ENCODE measurements at places on chromosomes 2 and 18.

GRCh38 chr2:76027761-76028160 lies 317.0 kb upstream of the GCFC2 start:
- DNase-seq = no peak

DNA sequence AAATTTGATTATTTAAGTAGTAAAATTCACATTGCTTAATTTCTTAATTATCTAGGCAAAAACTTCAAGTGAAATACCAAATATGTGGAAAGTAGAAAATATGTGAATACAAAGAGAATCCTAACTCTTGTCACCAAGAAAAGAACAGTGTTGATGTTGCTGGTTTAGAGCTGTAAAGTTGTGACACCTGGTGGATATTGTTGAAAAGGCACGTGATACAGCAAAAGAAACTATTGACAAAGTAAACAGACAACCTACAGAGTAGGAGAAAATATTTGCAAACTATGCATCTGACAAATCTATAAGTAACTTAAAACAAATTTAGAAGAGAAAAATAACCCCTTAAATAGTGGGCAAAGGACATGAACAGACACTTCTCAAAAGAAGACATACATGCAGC lies 25.6 kb upstream of the ZC3H15 start:
- DNase-seq = no peak

DNA sequence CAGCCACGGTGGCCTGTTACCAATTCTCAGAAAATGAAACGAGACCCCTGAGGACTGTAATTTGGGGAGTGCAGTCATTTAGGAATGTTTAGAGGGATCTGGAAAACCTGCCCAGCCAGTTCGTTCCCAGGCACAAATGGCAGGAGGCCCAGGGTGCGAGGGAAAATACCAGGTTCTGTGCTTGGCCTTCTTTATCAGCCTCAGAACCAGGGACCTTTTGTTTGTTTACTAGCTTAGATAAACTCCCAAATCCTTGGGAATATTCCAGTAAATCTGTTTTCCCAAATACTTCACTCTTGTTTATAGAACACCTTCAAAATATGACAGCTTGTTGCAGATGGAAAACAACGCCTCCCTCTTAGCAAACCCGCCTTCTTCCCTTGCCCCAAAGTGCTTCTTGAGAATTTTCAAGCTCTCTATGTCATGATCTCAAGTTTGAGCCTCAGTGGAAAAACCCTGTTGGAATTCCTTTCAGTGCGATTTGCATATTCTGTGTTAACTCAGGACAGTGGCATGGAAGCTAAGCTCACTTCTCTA lies 400.3 kb upstream of the SMIM21 start:
- DNase-seq = no peak

- DNase-seq = no peak
Observed at GRCh38 chr2:227906991-227907390, 35.6 kb downstream of the DAW1 start.

GRCh38 chr18:22694954-22695353 lies 238.2 kb upstream of the RBBP8 start:
- DNase-seq = no peak

DNA sequence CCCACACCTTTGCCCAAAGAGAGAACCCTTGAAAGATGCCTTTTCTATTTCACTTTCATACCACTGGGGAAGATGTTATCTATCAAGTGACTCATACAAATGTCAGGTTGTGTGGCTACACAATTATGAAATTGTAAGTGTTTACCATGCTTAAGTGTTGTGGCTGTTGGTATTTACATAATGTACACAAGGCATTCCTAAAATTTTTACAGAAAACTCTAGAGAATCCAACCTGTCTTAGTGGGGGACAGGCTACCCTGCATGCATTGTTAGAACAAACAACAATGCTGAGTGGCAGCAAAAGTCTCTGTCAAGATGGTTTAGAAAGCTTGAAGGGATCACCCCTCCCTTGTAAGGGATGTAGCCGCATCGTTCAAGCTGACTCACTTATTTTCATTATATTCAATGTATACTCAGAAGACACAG lies 5.5 kb upstream of the MGAT4A start:
- no peak for DNase-seq

GRCh38 chr2:241030333-241030680 lies 31.9 kb downstream of the SNED1 start:
- no peak for DNase-seq

DNA sequence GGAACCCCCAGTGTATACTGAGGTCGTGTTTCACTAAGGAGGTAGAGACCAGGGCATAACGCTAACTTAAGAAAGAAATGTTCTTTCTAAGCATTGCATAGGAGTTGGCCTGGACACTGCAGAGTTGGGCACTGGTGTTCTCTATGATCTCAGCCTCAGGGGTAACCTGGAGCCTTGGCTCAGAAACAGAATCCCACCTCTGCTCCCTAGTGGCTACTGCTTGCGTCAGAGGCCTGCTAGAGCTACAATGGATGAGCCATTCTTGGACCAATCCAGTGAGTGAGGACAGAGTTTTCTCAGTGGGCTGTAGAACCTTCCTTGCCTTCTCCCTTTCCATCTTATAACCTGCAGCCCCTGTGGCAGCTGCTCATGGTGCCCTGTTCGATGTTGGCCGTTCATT lies 324.4 kb upstream of the CELF4 start:
- DNase-seq = no peak

All from colonic mucosa (tissue), 4 donors.